ENCODE measurements at places on chromosomes 6 and 20. TPM values are rescaled to one million over a fixed set of nuclear protein-coding genes. Genes with fewer than 3 reads are reported as not detected.

EPPIN gene
- not detected for total RNA-seq

DNA sequence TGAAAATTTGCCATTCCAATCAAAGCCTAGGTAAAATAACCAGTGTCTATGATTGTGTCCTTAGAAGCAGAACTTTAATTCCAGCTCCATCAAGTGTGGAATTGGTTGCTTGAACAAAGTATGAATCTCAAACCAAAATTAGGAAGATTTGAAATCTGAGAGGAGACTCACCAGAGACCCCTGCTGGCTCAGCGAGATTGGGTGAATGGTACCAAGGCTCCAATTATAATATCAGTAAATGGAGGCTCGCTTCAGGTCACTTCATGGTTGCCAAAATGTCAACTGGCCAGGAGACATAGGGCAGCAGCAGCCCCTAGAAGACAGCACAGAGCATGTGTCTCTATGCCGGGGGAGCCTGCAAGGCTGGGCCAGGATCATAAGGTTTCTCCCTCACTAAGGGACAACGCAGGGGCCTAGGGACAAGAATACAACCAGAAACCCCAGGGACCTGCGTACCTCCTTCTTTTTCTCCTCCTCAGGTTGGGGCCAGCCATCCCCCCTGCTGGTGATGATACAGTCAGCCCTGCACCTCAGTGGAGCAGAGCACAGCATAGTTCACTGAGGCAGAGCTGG is 14.0 kb downstream of the RBL1 start:
- no peak for DNase-seq

DNA sequence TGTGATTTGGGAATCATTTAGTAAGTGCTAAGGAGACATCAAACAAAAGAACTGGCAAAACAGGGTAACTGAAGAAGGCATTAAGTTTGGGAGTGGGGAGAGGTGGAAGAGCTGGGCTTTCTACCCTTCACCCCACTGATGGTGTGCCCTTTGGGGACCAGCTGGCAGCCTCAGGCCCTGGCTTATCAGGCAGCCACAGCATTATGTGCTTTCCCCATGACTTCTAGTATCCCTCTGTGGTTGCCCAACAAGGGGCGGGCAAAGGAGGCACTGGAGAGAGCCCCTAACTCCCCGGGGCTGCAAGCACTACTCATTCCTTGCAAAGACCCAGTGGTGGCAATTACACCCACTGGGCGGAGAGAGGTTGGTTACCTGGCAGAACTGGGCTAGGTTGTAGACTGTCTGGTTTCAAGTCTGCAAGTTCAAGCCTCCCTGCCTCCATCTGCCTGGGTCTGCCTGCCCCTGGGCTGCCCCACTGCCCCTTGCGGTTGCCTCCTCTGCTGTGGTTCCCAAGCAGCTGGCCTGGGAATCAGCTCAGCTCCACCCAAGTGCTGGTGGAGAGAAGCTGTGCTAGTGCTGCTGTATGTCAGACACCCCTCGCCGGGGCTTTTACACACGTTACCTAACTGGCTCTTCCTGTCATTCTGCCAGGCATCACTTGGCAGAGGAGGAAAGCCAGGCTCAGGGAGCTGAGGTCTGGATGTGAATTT is 29.9 kb downstream of the KCNK5 start:
- DNase-seq = peak; percentile 53

COX4I2 gene
- total RNA-seq = not detected

GRCh38 chr6:164108092-164108491 is 693.6 kb downstream of the QKI start:
- no peak for DNase-seq

DNA sequence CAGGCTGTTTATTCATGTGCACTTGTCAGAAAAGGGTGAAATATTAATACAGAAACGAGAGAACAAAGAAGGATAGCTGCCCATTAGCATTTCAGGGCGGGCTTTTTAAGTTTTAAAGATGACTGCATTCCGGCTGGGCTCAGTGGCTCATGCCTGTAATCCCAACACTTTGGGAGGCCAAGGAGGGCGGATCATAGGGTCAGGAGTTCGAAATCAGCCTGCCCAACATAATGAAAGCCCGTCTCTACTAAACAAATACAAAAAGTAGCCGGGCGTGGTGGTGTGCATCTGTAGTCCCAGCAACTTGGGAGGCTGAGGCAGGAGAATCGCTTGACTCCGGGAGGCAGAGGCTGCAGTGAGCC is 130.5 kb downstream of the HFE start:
- DNase-seq = no peak
